NCI-H524 (cell line): ENCODE measurements at places on chromosomes 1 and 21.
A peak's percentile ranks its signal among the peaks of the same experiment; 100 is the strongest.

GRCh38 chr1:3461934-3462275 lies 7.4 kb downstream of the ARHGEF16 start:
- DNase-seq = no peak

GRCh38 chr21:36134803-36135390 lies at the start of gene CBR3:
CBR3 (plus strand) TSS chr21:36135079; CDS start chr21:36135193, 114 bp downstream.
- peak; percentile 52 for DNase-seq

DNA sequence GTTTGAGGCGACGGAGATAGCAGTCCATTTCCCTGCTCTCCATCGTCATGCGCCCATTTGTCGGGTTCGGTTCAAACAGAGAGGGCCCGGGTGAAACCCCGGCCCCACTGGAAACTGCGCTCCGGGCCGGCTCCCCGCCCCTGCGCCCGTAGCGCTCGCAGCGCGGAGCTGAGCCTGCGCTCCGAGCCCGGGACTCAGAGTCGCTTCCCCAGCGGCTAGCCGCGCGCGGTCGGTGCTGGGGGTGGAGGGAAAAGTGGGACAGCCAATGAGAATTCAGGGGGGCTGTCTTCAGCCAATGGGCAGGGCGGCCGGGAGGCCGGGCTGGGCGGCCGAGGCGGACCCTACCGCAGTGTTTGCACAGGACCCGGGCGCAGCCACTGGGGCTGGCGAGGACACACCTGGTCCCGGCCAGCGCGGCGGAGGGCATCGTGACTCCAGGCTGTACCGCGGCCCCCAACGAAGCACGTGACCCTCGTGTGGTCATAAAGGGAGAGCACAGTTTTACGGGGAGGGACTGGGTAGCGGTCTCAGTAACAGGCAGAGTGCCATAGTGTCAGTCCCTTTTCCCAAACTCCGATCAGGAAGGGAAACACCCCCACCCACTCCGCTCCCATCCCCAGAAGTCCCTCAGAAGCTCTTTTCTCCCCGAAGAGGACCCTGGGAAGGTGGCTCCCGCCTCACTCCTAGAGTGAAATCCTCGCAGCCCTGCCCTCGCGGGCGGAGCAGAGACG lies at the start of gene INKA2:
Gene INKA2 (minus strand): TSS at position 202 of the 731 bp plus-strand sequence. CDS start 153 bp downstream, at position 49.
- DNase-seq = peak; percentile 92

DNA sequence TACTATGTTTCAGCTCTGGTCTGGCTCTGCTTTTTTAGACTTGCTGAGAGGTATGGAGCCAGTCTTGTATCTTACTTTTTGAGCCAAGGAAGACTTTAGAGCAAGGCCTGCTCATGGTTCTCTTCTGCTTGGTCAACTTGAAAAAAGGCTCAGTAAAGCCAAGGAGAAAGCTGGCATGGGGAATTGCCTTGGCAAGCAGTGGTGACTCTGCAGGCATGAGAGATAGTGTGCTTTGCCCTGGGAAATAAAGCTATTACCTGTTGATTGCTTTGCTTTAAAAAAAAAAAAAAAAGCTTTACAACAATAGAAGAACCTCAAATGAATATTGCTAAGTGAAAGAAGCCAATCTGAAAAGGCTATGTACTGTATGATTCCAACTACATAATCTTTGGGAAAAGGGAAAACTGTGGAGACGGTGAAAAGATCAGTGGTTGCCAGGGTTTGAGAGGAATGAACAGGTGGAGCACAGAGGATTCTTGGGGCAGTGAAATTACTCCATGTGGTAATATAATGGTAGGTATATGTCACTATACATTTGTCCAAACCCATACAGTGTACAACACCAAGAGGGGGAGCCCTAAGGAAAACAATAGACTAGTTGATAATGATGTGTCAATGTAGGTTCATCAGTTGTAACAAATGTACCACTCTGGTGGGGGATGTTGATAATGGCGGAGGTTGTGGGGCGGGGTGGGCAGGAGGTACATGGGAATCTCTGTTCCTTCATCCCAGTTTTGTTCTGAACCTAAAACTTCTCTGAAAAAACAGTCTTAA lies 87.6 kb downstream of the HMCN1 start:
- DNase-seq = no peak

DNA sequence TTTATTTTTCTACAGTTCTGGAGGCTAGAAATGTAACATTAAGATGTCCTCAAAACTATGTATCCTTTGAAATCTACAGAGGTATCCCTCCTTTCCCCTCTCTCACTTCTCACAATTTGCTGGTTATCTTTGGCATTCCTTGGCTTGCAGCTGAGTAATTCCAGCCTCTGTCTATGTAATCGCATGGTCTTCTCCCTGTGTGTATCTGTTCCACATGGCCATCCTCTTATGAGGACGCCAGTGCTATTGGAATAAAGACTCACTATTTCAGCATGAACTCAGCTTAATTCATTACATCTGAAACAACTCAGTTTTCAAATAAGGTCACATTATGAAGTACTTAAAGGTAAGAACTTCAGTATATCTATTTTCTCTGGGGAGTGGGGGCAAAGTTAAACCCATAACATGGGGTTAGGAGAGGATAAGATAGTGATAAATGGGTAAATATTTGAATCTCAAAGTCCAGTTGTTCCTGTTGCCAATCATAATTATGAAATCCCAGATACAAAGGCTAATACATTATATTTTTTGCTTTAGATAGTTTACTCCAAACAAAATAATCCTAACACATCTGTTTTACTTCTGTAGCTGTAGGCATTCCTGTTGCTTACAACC lies 1290.8 kb downstream of the NCAM2 start:
- no peak for DNase-seq

- DNase-seq = no peak
Observed at GRCh38 chr1:53293123-53293522, 34.7 kb downstream of the LRP8 start.

DNA sequence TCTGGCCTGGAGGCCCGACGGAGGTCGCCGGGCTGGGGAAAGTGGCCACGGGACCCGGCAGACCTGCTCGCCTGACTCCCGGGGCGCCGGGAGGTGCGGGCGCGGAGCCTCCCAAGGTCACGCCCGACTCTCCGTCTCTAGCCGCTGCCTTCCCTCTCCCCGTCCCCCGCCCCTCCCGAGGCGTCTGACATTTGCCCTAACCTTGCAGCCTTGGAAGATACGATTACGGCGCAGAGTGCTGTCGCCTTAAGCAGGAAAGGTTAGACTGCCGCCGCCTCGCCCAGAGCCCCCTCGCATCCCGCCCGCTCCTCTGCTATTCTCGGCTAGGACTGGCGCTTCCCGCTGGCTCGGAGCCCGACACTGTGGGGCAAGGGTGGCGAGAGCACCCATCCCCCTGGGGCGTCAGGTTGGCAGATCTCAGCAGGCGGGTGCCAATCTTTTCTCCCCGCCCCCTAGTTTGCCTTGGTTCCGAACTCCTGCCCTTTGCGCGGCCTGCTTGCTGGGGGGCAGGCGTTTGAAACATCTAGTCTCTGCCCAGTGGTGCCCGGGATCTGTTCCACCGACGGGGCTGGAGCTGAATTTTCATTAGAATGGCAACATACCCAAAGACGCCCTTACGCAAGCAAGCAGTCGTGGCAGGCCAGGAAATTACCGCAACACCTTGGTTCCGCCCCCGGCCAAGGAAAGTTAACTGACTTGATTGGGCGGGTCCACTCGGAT lies 835 bp downstream of the PGM1 start:
- peak; percentile 41 for DNase-seq

DNA sequence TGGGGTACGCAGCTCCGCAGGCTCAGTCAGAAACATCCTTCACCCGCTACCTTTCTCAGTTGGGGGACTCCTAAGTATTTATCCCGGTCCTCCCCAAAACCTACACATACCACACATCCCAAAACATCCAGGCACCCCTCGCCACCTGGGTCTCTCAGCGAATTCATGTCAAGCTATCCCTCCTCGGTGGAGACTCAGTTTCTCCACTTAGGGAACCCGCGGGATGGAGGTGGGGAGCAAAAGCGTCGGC lies 1.3 kb upstream of the ZBTB7B start:
- peak; percentile 43 for DNase-seq

DNA sequence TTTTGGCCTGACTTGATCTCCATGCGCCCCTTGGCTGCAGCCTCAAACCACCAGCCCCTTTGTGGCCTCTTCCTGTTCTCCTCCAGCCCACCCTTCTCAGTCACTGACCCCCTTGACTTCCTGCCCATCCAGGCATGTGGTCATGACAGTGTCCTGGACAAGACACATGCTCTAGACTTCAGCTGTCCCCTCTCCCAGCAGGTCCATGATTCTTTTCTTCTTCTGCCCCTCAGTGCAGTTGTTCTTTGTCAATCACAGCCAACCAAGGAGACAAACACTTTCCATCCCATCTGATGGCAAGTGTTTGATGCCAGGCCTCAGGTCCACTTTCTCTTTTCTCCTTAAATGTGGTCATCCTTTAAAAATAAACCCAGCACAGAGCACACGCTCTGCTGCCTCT lies 49.7 kb downstream of the SYT6 start:
- no peak for DNase-seq

GRCh38 chr21:44566403-44566802 lies 7.1 kb upstream of the KRTAP10-4 start:
- DNase-seq = no peak
